ENCODE measurements at places on chromosomes 16 and 17. TPM values are rescaled to one million over a fixed set of nuclear protein-coding genes. Genes with fewer than 3 reads are reported as not detected.

DNA sequence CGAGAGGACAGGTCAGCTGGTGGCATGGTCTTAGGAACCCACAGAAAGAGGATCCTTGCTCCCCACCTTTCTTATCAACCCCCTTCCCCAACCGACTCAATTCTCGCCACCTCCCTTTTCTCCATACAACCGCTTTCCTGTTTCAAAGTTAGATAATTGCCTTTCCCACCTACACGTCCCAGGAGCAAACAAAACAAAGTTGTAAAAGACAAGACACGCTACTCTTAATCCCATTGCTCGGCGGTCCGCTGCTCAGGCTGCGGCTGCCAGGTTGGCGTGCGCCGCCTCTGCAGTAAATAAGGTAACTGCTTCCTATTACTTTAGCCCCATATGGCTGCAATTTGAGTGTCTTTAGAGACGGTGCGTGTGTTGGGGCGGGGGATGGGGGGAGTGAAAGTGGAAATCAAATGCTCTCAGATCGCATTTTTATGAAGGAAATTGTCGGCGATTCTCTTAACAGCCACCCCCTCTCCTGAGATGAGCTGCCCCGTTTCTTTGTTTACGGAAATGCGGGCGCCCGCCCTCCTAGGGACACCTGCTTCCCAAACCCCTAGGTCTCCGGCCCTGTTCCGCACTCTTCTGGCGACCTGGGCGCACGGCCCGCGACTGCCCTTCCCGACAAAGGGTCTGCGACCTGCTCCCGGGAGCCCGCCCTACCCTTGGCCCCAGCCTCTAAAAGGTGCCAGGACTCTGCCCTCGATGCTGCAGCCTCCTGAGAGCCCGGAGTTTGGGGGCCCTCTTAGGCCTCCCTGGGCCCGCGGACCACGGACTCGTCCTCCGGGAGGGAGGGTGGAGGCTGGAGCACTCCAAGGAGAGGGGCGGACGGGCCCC is 3.7 kb upstream of the CBX8 start:
- no peak overlapping the region for H3K27ac ChIP-seq
- no peaks in the 10 kb centered on the region for H3K4me1 ChIP-seq
- peaks cover 80% of the 10 kb centered on the region for H3K27me3 ChIP-seq
- H3K4me3 ChIP-seq = peak overlapping the region; percentile 57
- no peaks in the 10 kb centered on the region for H3K36me3 ChIP-seq

GRCh38 chr17:73641826-73642600 is 2.2 kb downstream of the SDK2 start:
- peak overlapping the region; percentile 21 for H3K4me3 ChIP-seq
- H3K4me1 ChIP-seq = no peaks in the 10 kb centered on the region
- DNase-seq = no peak
- H3K27me3 ChIP-seq = peaks cover 16% of the 10 kb centered on the region
- no peak overlapping the region for H3K27ac ChIP-seq

SLC2A4 gene
- total RNA-seq = 4.4 TPM

AGRP gene
- not detected for total RNA-seq
